ENCODE measurements at places on chromosomes 13 and 19.

GRCh38 chr13:43489233-43489632 is 297.5 kb downstream of the ENOX1 start:
- DNase-seq = no peak

- DNase-seq = no peak
Measured at GRCh38 chr13:108594153-108594552, 35.3 kb upstream of the MYO16 start.

GRCh38 chr13:40547591-40548315 is 118.7 kb downstream of the FOXO1 start:
- no peak for DNase-seq

DNA sequence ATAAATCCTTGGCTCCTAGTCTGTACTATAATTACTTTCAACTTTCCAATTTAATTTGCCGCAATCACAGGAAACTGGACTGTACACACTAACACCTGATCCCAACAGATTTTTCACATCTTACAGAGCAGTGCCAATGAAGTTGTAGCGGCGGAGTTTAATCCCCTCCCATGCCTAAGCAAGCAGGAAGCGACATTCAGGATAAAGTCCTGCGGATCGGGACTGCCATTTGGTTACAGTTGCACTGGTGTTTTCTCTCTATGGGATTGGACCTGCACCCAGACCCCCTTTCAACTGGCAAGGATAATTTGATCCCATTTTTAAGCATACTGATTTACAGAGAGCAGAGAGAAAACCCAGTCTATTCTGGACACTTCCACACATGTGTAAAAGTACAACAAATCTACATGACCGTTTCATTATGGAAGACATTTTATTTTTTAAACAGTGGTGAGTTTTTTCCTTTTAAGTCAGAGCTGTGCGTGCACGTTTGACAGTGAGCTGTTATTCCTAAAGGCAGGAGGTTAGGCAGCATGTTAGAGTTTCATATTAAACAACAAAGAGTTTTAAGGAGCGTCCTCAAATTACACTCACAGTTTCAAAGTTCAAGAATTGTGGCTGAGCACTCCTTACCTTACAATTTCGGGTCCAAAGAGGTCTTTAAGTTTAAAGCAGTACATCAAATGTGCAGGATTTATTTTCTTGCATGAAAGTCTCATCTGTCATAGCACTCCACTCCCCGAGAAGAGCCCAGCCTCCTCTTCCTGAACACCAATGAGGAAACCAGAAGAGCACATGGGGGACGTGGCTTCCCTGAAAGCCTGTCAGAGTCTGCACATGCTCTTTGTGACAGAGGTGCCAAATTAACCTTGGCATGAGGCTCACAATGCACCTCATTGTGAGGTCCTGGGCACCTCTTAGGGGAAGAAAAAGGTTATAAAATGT is 141.6 kb upstream of the RFC3 start:
- peak; percentile 50 for DNase-seq

GRCh38 chr19:4866595-4867424 is 657 bp downstream of the PLIN3 start:
- peak; percentile 24 for DNase-seq

DNA sequence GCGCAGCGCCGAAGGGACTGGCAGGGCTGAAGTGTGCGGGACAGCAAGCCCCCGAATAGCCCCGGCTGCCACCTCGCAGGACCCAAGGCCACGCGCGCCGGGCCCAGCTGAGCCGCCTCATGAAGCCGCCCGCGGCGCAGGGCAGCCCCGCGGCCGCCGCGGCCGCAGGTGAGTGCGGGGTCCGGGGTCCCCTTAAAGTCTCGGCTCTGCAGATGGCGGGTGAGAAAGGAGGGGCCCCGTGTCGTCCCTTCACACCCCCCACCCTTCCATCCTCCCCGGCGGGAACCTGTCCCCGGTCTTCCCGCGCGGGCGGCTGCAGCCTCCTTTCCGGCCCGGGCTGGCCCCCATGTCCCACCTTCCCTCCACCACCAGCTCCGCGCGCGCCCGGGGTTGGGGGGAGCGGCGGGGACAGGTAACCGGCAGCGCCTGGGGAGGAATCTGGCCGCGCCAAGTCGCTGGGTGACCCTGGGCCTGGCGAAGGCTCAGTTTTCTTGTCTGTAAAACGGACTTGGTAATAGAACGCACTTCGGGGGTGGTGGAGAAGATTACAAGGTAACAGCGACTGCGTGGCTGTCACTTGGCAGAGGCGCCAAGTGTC is 338 bp downstream of the RGCC start:
- DNase-seq = no peak

GRCh38 chr19:31639306-31639705 is 290.1 kb upstream of the TSHZ3 start:
- DNase-seq = no peak

DNA sequence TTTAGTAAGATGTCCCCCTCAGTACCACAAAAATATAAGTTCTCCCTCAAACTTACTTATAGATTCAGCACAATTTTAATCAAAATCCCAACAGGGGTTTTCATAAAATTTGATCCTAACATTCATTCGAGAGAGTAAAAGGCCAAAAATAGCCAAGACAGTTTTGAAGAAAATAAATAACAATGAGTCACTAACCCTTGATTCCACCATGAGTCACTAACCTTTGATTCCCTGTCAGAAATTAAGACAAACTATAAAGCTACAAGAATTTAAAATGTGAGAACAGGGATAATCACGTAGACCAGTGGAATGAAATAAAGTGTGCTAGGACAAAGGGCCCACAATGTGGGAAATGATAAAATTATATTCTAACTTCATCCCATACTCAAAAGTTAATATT is 320.3 kb downstream of the SUCLA2 start:
- DNase-seq = no peak

DNA sequence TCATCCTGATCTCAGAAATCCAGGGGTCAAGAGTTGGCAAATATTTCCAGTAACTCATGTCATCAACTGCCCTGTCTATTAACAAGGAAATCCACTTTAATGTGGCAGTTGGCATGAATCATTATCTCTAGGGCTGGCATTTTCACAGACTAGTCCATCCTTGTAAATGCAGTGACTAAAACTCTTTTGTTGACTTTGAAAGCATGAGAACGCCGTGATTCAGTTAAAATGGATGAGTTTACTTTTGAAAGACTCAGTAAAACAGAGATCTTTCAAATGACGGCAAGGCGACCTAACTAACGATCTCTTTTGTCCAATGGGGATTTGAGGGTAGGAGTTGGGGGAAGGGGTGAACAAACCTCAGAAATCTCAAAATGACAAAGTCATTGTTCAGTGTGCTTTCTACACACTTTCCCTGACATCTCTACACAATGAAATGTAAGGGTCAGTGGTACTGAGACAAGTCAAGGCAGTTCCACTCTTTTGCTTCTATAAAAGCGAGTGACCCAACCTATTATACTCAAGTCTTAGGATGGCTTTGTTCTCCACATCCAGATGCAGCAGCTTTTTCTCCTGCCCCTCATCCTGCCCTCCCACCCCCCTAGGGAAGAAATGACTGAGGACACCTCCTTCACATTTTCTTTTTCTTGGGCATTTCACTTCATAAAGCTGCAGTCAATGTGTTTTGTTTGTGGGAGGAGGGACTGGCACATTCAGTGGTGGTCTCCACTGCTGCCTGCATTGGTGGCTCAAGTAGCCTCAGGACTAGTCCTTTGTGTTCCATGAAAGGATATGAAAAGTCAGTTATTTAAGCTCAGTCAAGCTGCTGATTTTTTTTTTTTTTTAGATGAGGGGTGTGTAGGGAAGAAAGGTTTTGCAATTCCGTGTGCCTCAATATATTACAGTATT is 200.5 kb downstream of the ABCC4 start:
- no peak for DNase-seq

DNA sequence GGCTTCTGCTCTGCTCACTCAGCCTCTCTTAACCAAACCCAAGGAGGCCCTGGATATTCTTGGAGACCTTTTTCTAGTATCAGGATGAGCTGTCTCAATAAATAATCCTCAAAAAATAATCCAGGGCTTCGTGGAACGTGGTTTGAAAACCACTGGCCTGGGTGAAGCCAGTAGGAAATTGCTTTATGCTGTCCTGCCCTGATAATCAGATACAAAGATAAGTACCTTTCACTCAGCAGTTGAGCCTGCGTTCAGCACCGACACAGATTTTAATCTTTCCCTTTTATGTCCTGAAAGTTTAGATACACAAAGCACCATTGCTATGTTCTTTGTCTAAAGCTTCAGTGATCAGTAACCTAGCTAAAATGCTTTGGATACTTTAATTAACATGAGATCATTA is 460.0 kb downstream of the RFC3 start:
- no peak for DNase-seq

- DNase-seq = no peak
Measured at GRCh38 chr19:33005440-33005839, 33.4 kb downstream of the FAAP24 start.

DNA sequence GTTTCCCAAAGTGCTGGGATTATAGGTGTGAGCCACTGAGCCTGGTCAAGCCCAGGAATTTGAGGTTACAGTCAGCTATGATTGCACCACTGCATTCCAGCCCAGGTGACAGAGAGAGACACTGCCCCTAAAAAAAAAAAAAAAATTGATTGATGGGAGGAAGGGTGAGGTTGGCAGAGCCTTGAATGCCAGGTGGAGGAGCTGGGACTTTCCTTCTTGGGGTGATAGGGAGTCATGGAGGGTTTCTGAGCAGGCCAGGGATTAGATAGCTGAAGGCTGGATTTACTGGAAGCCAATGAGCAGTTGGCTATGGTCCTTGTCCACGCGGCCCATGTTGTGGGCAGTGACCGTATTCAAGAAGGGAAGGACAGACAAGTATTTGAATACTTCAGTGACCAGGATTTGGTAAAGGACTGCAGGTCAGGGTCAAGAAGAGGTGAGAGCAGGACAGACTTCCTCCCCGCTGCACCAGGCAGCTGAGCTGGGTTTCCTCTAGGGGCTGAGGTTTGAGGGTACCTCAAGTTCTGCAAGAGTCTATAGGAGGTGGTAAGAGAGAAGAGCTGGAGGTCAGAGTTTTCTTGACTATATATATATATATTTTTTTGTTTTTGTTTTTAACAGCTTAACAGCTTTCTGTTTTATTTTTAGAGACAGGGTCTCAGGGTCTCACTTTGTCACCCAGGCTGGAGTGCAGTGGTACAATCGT is 6.9 kb upstream of the ICAM4 start:
- DNase-seq = no peak

DNA sequence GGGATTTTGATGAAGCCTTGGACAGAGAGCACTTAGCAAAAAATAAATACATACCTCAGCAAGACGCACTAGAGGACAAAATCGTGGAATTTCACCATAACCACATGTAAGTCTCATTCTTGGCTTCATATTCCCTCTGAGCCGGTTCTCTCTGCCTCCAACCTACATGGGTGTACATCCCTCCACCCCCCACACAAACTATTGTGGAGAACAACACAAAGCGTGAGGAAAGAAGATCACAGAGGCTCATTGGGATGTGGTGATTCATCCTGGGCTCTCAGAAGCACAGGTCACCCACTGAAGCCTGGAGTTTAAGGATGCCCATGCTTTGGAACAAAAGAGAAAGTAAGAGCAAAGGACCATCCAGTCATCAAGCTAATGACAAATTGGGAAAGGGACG is 192.2 kb downstream of the STK24 start:
- no peak for DNase-seq

GRCh38 chr19:5078182-5078581 is 109.3 kb downstream of the KDM4B start:
- DNase-seq = peak; percentile 47

GRCh38 chr19:45352471-45352870 is 11.9 kb downstream of the KLC3 start:
- DNase-seq = no peak

DNA sequence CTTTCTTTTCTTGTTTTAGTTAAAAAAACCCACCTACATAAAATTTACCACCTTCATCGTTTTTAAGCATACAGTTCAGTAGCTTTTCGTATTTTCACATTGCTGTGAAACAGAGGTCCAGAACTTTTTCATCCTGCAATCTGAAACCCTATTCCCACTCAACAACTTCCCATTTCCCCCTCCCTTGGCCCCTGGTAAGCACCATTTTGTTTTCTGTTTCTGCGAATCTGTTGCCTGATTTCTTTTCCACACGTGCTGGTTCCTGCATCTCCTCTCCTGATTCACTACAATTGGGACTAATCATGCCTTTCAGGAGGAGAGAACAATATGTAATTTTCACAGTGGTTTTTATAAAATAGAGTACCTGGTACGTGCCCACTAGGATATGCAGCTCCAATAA is 149.2 kb upstream of the RNF113B start:
- no peak for DNase-seq

DNA sequence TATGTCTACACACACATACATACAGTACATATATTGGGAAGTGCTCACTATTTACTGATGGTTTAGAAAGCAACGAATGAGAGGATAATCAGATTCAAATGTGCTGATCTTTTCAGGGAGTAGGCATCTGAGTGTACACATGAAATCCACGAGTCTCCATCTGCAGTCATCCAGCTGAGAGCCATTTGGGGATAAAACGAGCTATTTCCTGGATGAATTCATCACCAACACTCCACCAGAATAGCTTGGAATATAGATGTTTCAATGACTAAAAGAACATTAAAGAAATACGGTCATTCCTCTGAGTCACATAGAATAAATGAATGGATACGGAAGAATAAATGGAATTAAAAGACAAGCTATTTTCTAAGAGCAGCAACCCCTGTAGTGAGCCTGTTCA is 721.6 kb upstream of the ARGLU1 start:
- no peak for DNase-seq

GRCh38 chr19:30447553-30447870 is 75.3 kb downstream of the ZNF536 start:
- peak; percentile 46 for DNase-seq

GRCh38 chr19:29978080-29978479 is 36.0 kb downstream of the URI1 start:
- no peak for DNase-seq

GRCh38 chr13:88526853-88527215 is 855.7 kb downstream of the SLITRK5 start:
- DNase-seq = no peak

DNA sequence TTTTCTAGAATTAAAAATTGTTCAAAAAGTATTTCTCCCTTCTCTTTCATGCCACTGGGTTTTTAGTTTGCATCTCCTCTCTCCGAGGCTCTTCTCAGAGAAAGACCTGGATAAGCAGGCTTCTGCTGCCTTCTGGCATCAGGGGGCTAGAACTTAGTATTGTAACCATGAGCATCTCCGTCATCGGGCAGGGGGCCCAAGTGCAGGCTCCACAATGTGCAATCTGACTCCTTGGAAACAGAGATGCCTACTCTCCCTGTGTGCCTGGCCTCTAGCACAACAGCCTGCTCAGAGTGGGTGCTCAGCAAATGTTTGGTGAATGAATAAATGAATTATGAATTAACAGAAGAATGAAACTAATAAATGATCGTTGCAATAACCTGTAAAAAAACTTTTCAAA is 45.6 kb upstream of the MTIF3 start:
- peak; percentile 21 for DNase-seq

- no peak for DNase-seq
Measured at GRCh38 chr19:16372065-16372915, 47.7 kb downstream of the KLF2 start.

DNA sequence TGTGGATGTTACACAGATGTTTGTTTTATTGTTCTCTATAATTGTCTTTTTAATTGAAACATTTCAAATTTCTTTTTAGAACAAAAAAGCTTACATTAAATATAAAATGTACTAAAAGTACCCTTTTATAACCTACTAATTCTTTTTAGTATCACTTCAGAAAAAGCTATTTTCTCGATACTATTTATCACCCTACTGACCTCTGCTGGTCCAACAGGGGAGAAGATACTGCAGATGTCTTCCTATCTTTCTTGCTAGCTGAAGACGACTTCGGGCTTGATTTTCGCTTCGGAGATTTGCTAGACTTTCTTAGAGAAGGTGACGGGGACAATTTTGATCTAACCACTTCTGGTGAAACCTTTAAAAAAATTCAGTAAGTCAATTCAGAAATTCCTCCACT is 42.4 kb downstream of the ZC3H13 start:
- peak; percentile 11 for DNase-seq
